ENCODE measurements at places on chromosomes 2 and 18.

- DNase-seq = no peak
These were observed 165.5 kb downstream of the TMEM247 start for GRCh38 chr2:46644690-46645385.

DNA sequence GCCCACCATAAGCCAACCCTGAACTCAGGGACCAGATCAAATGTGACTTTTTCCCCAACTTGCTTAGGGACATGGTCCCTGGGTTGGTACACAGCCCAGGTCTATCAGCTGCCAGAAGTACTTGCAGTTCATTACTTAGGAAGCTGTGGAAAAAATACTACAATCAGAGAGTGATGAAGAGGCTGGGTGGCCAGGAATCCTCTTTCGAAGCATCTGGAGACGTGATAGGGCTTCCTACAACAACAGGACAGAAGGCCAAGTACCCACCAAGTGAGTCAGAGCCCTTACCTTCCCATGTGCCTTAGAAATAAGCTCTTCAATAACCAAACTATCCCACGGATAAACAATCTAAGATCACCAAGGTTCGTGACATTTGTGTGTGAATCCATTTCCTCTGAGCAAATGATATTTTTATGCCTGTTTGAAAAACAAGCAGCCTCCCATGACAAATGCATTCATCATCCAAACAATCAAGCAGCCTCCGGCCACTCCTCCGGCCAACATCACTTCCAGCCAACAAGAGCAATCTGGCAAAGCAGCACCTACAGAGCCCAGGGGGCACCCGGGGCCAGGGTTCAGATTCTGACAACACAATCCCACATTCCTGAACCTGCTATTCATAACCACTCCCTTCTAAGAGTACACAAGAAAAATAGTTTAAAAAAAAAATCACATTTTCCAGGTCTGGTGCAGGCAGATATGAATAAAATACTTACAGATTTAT is 26.4 kb downstream of the TBC1D8 start:
- DNase-seq = no peak

DNA sequence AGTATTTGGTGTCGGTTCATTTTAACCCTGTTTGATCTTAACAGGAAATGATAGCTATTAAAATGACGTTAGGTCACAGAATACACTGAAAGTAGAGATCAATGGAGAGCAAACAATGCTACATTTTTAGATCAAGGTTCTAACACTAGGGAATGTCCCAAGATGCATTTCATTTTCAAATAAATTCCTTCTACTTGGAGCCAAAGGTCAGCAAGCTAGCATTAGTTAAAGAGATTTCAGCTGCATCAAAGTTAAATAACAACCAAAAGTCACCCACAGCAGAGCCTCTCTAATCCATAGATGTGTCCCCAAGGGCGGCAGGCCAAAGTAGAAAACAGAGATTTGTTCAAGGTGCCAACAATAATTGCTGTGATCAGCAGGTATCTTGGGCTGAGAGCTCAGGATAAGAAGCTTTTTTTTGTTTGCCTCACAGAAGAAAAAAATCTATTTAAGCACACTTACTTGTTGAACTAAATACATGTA is 1233.6 kb upstream of the TMEFF2 start:
- DNase-seq = no peak

- DNase-seq = no peak
These were observed 53.9 kb upstream of the PXDN start for GRCh38 chr2:1798115-1798784.

DNA sequence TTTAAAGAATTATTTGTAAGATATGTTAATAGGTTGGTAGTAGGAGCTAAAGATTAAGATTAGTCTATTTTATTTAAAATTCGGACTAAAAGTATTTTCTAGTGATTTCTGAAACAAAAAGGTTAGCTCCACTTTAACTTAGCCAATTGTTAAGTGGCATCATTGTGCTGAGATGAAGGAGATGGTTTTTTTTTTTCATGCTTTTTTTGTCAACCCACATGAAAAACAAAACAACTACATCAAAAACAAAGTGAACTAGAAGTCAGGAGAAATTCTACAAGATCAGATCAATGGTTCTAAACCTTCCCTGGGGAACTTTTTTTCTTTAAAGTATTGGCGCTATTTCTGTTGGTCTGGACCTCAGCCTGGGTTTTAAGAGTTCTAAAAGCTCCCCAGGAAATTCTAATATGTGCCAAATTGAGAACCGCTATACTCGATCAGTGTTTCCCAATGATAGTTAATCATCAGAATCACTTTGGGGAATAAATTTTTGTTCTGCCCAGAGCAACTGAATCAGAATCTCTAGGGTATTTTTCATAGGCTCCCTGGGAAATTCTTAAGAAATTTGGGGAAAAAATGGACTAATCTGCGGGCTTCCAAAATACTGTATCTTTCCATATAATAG is 2.3 kb downstream of the ZC3H6 start:
- no peak for DNase-seq

GRCh38 chr2:12587729-12588522 is 128.8 kb upstream of the TRIB2 start:
- DNase-seq = peak; percentile 58

DNA sequence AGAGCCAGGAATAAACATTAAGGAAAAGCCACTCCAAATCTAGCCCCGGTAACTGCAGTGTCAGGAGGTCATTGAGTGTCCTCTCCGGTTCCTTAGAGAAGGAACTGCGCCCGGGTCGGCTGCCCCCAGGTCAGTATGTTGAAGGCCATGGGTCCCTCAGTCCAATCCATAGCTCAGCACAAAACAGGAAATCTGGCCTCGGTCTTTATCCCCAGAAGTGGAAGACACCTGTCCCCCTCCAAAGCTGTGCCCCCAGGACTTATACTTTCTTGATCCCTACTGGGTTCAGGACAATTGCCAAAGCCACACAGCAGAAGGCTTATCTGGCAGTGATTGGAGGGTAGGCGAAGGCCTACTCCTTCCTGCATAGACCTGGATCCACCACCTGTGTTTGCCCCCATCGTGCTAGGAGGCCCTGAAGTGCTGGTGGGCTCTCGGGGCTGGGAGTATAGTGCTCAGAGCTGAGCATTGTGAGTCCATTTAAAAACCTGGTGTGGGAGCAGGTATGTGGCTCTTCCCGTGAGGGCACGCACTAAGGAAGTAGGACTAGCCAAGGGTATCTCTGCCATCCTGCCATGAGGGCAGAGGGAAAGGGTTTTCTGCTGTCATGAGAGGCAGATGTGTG is 178.6 kb downstream of the SEPTIN10 start:
- DNase-seq = no peak

GRCh38 chr2:222572751-222573174 is 83.1 kb downstream of the FARSB start:
- no peak for DNase-seq

DNA sequence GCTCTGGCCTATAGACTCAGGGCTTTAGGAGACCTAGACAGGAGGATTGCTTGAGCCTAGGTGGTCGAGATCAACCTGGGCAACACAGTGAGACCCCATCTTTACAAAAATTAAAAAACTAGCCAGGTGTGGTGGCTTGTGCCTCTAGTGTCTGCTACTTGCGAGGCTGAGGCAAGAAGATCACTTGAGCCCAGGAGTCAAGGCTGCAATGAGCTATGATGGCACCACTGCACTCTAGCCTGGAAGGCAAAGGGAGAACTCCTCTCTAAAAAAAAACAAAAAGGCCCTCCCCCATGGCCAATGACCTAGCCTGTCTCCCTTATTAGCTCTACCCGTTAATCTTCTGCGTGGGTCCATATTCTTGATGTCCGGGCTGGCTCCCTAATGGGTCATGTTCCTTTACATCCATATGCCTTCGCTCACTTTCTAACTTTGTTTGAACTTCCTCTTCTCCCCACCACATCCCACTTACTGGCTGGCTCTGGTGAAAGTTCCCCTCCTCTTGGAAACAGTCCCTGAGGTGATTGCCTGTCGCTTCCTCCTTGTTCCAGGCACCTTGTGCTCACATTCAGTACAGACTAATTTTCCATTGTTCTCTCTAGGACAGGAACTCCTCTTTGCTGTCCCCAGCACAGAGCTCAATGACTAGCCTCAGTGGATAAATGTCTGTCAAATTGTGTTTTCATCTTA is 103.0 kb downstream of the AFF3 start:
- DNase-seq = no peak

DNA sequence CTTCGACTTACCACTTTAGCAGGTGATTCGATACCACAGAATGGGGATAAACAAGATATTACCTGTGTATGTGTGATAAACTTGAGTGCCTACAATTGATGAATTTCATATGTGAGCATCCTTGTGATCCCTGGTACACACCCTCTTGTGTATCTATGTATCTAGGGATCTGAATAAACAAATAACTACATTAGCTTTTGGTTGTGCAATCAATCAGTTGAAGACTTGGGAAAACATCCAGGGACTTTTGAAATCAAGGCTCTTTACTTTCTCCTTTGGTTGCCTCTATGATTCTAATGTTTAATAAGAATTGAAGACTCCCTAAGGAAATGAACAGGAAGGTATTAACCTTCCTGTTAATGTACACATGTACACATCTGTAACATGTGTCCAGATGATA is 97.3 kb upstream of the DCC start:
- no peak for DNase-seq

GRCh38 chr2:121689356-121689755 is 40.1 kb upstream of the CLASP1 start:
- no peak for DNase-seq

- DNase-seq = no peak
These were observed 159.0 kb upstream of the CCDC195 start for GRCh38 chr2:224875153-224875552.

GRCh38 chr18:49609256-49610021 is 47.6 kb downstream of the LIPG start:
- DNase-seq = no peak

GRCh38 chr2:158795195-158795924 is at the start of gene DAPL1:
DAPL1 (plus strand) TSS chr2:158795317; CDS start chr2:158795373, 56 bp downstream.
- no peak for DNase-seq
